SJSA1 (cell line): ENCODE measurements at places on chromosomes 4 and X. TPM values are rescaled to one million over a fixed set of nuclear protein-coding genes. Genes with fewer than 3 reads are reported as not detected.

DNA sequence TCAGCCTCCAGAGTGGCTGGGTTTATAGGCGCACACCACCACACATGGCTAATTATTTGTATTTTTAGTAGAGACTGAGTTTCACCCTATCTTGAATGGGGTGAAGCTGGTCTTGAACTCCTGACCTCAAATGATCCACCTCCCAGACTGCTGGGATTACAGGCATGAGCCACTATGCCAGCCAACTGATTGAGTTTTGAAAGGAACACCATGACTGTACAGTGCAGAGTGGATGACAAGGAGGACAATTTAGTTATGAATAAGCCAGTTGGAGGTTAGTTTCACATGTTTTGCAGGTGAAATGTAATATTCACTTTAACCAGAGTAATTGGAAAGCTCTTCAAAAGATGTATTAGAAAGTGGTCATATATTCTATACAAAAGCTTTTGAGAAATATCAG lies 60.8 kb downstream of the PCDH18 start:
- DNase-seq, result no peak

DNA sequence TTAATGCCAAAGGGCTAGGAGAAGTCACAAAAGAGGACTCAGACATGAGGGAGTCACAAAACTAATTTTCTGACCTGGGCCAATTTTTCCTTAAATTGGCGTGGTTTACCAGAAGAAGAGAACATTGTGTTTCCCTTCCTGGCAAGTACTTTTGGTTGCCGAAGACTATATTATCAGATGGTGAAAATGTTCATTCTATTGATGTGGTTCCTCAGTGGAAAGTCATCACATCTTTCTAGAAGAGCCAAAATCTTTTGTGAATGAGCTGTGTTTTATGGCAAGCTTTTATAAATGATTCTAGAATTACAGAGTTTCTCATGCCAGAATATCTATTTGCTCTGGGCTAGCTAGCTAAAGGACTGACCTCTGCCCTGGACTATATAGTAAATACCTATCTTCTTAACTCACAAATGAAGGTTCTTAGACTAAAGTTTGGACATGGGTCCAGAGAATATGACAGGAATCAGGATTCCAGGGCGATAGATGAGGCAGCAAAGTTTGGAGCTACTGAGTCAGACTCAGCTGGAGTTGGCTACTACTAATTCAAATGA lies 288.9 kb downstream of the IL1RAPL2 start:
- no peak for DNase-seq

- no peak for DNase-seq
These were observed 66.0 kb upstream of the DDX60 start for GRCh38 chr4:168384437-168385141.

DNA sequence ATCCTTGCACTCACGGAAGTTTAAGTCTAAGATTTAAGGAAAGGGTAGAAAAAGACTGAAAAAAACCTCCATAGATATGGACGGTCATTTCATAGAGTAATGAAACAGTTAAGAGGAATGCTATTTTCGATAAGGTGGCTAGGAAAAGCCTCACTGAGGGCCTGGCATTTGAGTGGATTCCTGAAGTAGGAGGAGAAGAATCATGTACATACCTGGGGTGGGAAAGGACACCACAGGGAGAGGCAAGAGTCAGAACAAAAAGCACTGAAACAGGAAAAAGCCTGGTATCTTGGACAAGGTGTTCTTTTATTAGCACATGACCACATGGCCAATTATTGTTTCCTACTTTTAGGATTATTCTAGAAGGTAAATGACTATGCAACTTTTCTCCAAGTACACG lies 547.2 kb upstream of the DIPK2B start:
- DNase-seq, result no peak

DNA sequence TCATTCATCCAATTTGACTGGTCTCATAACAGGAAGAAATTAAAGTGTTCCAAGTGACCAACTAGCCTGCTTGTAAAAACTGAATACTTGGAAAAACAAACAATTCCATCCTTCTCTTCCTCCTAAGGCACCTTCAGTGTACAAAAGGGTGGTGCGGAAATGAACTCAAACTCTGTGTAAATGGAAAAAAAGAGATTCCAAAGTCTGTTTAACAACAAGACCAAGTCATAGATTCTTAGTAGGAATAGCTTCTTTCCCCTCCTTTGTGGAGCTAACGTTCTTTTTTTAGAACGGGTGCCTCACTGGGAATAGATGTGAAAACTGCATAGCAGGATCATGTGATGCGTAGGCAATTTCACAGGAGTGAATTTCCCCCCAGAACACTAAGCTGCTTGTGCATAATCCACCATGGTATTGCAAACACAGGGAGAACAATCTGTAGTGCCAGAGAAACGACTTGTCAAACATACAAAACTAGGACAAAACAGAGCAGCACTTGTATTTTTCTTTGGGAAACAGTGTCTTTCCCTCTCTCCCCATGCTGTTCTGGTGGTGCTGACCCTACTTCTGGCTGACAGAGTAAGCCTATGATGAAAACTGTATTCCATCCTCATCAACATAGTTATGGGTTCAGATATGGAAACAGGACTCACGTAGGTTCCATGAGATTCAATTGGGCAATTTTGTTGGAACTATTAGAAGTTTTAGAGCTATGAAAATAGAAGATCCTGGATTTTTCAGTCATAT lies 13.2 kb upstream of the SOD3 start:
- DNase-seq, result no peak

DNA sequence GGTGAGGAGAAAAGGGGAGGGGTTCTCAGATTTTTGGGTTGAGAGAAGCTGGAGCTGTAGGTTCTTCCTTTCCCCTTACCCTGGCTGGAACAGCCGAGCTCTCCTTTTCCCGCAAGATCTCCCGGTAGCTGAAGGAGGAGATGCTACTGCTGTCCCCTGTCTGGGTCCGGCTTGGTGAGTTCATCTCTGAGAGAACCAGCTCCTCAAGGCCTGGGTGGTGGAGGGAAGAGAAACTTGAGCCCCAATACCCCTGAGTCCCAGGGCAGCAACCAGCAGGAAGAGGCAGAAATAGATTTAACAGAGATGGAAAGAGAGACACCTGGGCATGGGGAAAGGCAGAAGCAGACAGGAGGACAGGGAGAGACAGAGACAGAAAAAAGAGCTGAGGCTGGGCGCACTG lies 6.6 kb upstream of the KCND1 start:
- DNase-seq, result no peak

GRCh38 chrX:155259752-155260151 lies 4.5 kb downstream of the RAB39B start:
- no peak for DNase-seq

GRCh38 chr4:148946271-148946670 lies 504.1 kb upstream of the NR3C2 start:
- DNase-seq, result no peak

DNA sequence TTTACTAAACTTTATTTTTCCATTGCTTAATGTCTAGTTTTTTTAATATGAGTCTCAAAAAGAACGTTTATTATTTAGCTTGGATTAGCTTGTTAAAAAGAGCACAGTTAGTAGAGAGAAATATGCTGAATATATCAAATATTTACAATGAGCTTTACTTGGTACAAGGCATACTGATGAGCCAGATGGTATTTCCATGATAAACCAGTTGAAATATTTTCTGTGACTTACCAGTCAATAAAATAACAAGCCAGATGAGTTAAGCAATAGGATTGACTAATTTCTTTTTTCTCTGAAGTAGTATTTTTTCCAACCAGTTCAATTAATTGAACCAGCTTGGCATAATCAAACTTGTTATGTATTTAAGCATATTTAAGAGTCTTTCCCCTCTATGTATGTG lies 134.1 kb downstream of the KLHL34 start:
- no peak for DNase-seq

- no peak for DNase-seq
These were observed 7.7 kb upstream of the HAND2 start for GRCh38 chr4:173537613-173538147.

DNA sequence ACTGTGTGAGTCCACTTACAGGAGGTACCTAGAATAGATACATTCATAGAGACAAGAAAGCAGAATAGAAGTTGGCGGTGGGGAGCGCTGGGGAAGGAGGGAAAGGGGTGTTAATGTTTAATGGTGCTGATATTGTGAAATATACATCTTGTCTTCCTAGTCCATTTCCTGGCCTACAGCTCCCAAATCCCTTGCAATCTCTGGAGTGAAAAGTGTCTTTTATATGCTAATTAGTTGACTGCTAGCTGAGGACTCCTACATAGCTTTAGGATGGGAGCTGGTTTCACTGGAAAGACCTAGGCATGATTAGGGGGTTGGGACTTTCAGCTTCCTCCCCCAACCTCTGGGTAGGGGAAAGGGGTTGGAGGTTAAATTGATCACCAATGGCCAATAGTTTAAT lies 36.0 kb downstream of the FUNDC1 start:
- no peak for DNase-seq

GRCh38 chr4:152101556-152102435 lies 341.0 kb upstream of the GATB start:
- no peak for DNase-seq

DNA sequence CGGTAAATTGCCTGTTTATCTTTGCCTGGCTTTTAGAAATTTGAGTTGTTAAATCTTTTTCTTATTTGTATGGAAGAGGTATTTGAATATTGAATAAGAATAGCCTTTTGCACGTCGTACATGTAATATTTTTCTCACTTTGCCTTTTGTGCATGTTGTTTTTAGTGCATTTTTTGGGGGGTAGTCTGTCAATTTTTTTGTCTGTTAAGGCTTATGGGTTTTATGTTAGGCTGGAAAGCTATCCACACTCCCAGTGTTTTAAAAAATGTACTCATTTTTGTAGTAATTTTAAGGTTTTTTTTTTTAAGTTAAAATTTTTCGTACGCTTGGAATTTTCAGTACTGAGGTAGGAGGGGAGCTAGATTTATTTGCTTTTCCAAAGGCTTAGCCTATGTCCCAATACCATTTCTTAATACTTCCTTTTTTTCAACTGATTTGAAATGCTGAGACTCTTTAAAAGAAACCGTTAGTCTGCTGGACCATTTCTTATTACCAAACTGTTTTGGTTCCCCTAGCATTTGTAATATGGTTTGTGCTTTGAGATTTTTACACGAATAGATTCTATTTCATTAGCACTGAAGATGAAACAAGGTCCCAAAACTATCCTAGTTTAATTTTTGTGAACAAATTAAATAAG lies 1.3 kb downstream of the HERC5 start:
- no peak for DNase-seq

DNA sequence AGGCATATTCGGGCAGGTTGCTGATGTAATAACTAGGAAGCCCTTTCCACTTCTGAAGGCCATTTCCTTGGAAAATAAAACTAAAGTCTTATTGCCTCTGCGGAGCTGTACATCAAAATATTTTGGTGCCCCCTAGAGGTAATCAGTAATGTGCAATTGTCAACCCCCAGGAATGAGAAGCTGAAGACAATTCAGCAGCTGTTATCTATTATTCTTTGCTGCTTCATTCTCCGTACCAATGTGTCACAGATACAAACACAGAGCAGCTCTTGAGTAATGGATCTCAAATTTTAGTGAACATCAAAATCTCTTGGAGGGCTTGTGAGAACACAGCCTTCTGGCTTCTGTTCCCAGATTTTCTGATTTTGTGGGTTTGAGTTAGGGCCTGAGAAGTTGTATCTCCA lies 3.5 kb upstream of the SLIT2 start:
- peak; percentile 93 for DNase-seq

DNA sequence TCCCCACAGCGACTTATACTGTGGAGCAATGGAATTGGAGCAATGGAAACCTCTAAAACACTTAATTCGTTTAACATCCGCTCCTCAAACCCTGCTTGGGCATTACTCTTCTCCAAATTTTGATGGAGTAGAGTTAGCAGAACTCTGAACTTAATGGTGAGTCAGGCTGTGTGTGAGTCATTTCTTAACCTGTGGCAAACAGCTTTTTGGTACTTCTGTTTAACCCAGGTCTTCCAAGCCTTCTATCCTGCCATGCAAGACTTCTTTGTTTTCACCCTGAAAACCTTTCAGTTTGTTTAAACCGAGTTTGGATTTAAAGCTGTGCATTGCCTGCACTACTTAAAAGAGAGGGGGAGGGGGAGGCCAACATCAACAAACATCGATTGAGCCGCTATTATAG lies 3.6 kb upstream of the AMOT start:
- DNase-seq, result no peak

- DNase-seq, result no peak
These were observed 29.2 kb downstream of the SMIM14 start for GRCh38 chr4:39609454-39609931.

GRCh38 chrX:10649265-10649664 lies 28.9 kb upstream of the MID1 start:
- DNase-seq, result no peak

DNA sequence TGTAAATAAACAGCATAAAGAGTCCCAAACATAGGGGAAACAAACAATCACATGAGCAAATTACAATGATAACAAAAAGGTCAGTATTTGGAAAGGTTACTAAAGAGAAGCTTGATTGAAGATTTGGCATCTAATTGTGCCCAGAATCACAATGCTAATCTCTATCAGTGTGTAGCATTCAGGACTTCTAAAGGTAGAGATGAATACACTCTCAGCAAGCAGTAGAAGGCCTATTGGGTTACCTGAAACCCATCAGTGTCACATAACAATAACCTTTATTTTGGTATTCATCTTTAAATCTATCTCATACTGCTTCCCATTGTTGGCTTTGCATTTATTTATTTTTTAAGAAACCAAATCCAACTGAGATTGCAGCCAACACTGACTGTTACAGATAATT lies 319.5 kb downstream of the ACTRT1 start:
- no peak for DNase-seq

DNA sequence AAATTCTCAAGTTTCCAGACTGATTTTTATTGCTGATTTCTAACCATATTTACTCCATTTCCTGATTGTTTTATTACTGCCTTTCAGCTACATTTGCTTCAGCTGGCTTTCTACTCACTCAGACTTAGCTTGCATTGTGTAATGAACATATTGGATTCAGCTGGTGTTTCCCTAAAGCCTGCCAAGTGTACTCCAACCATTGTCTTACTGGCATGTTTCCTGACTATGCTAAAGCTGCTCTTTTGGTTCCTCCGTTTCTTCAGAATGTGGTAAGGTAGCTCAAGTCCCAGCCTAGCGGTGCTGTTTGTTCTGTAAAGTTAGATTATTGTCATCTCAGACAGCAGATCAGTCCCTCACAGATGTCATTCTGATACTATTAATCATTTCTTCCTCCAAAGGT lies 53.1 kb upstream of the GLRA2 start:
- no peak for DNase-seq

DNA sequence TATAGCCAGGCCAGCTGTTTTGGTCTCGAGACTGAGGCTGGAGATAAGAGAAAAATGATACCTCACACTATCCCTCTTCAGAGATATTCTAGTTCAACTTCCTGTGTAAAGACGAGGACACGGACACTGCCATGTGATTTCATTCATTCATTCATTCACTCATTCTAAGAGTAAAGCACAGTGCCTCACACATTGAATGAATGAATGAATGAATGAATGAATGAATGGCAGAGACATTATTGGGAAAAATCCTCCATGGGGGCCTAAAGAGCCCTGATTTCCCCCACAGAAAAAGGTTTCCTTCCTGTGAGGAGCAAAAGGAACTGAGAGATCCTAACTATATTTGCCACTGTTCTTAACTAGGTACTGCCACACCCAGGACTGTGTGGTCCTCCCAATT lies 183.4 kb upstream of the MAP3K15 start:
- DNase-seq, result no peak

- no peak for DNase-seq
These were observed 82.6 kb downstream of the SORBS2 start for GRCh38 chr4:185729391-185729804.

The RADX gene
- 0.61 and 0.85 TPM in 2 replicates for total RNA-seq

The PPEF1 gene
- not detected in 2 replicates for total RNA-seq

The OPHN1 gene
- 7.8 and 9.1 TPM in 2 replicates for total RNA-seq

The GPR82 gene
- total RNA-seq, result not detected in 2 replicates

The PPP1R2C gene
- total RNA-seq, result not detected in 2 replicates

The PRRG1 gene
- 18.0 and 23.4 TPM in 2 replicates for total RNA-seq

The ZNF827 gene
- 4.3 and 9.2 TPM in 2 replicates for total RNA-seq

The CC2D2A gene
- 3.9 and 7.7 TPM in 2 replicates for total RNA-seq

The CPLX1 gene
- total RNA-seq, result not detected in 2 replicates

The FABP2 gene
- total RNA-seq, result not detected in 2 replicates
